Heart right ventricle (tissue), 16 donors: ENCODE measurements at places on chromosomes 13 and 19. TPM values are rescaled to one million over a fixed set of nuclear protein-coding genes. Genes with fewer than 3 reads are reported as not detected.

ZNF699 gene
- 4.4 TPM for total RNA-seq

CFAP97D2 gene
- total RNA-seq: not detected

LILRA1 gene
- 2.8 TPM for total RNA-seq

HSPB6 gene
- total RNA-seq: 1,101 TPM

ANGPTL8 gene
- total RNA-seq: not detected

VSTM2B gene
- total RNA-seq: not detected

KLK2 gene
- not detected for total RNA-seq

FOXA3 gene
- not detected for total RNA-seq

BRME1 gene
- 0.19 TPM for total RNA-seq

CRB3 gene
- not detected for total RNA-seq

GRCh38 chr13:91292630-91293221 lies 54.8 kb upstream of the MIR17HG start:
- DNase-seq: no peak

DNA sequence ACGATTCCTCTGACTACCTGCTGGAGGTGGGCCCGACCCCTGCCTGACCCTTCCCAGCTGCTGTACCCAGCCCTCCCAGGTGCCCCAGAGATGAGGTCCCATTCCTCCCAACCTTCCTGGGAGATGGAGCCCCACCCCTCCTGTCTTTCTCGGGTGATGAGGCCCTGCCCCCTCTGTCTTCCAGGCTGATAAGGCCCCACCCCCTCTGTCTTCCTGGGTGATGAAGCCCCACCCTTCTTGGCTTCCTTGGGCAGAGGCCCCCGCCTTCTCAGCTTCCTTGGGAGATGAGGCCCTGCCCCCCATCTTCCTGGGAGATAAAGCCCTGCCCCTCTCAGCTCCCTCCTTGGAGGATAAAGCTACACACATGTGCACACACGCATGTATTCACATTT lies 47.9 kb downstream of the CERS4 start:
- no peak for DNase-seq

DNA sequence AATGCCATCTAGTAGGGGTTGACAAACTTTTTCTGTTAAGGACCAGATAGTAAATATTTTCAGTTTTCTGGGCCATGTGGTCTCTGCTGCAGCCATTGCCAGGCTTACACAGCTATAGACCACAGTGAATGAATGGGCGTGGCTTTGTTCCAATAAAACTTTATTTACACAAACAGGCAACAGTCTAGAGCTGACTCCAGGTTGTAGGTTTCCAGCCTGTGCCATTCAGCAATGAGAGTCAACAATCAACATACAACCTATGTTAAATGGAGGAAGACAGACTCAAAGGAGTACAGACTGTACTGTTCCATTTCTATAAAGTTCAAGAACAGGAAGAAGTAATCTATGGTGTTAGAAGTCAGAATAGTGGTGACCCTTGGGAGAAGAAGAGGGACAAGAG lies 15.2 kb upstream of the IZUMO2 start:
- DNase-seq: no peak

- DNase-seq: no peak
These were observed 12.2 kb downstream of the NFIC start for GRCh38 chr19:3378352-3379150.

- DNase-seq: no peak
These were observed 545 bp downstream of the LIPE start for GRCh38 chr19:42426643-42427042.

DNA sequence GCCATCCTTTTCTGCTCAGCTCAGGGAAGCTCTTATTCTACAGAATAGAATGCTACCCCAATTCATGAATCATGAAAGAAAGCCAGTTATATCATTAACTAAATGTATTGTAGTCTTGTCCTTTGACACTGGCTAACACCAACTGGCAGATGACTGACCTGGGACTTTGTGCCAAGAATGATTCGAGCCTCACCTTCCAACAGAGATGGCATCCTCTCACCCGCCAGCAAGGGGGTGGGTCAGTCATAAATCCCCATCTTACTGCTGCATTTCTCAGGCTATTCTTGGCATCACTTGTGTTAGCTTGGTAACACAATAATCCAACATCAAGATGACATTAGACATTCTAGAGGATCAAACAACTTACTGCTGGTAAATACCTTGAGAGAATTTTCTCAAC lies 1239.8 kb upstream of the MIR17HG start:
- DNase-seq: no peak

- DNase-seq: no peak
These were observed 44.9 kb downstream of the ZNF823 start for GRCh38 chr19:11693505-11694499.

DNA sequence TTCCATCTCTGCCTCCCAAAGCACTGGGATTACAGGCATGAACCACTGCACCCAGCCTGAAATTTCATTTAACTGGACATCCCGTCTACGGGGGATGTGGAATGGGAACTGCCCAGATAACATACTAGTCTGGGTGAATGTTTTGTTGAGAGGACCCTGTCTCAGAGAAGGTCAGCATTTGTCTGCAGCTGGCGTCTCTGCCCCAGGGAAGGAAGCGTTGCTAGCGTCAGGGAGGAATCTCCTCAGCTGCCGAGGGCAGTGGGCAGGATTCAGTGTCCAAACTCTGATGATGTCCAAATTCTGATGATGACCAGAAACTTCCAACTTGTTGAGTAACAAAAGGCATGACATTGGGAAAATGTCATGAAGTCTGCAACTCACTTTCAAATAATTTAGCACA lies 3.1 kb downstream of the NXNL1 start:
- DNase-seq: no peak

DNA sequence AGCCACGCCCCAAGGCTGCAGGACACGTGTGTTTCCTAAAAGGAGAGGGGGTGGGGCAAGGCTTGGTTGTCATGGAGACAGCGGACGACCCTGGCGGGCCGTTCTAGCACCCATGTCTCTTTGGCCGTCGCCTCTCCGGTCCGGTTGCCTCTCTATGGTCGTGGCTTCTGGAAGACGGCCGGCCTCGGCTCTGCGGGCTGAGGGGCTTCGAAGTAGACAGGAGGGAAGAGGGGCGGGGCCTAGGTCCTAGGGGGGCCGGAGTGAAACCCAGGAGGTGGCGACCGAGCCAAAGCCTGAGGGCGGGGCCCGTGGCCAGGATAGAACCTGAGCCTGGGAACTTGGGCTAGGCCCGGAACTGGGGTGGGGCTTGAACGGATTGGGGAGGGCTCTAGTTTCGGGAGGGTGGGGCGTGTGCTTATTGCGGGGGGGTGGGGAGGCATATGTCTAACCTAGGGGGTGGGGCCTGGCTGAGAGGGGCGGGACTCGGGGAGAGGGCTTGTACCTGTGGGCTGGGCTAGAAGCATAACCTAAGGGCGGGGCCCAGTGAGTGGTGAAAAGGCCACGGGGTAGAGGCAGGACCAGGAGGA lies 750 bp upstream of the SLC27A1 start:
- peak; percentile 95 for DNase-seq

DNA sequence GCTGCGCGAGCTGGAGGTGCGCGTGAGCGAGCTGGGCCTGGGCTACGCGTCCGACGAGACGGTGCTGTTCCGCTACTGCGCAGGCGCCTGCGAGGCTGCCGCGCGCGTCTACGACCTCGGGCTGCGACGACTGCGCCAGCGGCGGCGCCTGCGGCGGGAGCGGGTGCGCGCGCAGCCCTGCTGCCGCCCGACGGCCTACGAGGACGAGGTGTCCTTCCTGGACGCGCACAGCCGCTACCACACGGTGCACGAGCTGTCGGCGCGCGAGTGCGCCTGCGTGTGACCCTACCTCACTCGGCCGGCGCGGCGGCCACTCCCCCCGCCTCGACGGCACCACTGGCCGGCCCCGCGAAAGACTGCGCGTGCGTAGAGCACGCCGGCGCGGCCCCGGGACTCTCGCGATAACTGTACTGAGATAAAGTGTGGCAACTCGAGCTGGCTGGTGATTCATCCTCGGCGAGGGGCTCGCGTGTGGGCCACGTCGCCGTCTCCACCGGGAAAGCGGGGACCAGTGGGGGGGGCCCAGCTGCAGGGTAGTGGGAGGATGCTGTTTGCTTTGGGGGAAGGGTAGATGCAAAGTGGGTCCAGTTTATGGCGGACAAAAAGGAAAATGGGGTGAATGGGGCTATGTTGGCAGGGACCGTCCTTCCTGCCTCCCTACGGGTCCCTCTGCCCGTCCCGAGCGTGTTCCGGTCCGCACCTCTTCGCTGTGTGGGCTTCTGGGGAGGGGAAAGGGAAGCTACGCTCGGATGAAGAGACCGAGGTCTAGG lies 11.4 kb downstream of the FUT6 start:
- peak; percentile 84 for DNase-seq

- DNase-seq: peak; percentile 46
These were observed 30.5 kb downstream of the RANBP3 start for GRCh38 chr19:5947435-5947834.

GRCh38 chr19:17765069-17765618 lies 13.9 kb downstream of the FCHO1 start:
- peak; percentile 47 for DNase-seq

DNA sequence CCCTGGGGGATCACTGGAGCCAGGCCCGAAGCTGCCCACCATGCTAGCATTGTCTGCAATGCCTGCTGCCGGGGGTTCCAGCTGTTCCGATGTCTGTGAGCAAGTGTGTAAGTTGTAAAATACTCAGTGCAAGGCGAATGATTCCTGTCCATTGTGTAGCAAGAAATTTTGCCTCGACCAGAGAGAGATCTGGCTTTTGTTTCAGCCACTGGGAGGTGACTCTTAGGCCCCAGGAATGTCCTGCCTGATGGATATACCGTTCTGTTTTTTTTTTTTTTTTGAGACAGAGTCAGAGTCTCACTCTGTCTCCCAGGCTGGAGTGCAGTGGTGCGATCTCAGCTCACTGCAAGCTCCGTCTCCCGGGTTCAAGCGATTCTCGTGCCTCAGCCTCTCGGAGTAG lies 7.3 kb upstream of the GADD45B start:
- DNase-seq: no peak

DNA sequence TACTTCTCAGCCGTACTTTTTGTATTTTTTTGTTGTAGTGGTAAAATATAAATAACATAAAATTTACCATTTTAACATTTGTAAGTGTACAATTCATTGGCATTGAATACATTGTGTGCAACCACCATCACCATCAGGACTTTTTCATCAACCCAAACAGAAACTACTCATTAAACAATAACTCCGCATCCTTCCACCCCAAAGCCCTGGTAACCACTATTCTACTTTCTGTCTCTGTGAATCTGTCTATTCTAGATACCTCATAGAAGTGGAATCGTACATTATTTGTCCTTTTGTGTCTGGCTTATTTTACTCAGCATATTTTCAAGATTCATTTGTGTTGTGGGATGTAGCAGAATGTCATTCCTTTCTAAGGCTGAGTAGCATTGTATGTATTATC lies 38.5 kb downstream of the USPL1 start:
- no peak for DNase-seq

DNA sequence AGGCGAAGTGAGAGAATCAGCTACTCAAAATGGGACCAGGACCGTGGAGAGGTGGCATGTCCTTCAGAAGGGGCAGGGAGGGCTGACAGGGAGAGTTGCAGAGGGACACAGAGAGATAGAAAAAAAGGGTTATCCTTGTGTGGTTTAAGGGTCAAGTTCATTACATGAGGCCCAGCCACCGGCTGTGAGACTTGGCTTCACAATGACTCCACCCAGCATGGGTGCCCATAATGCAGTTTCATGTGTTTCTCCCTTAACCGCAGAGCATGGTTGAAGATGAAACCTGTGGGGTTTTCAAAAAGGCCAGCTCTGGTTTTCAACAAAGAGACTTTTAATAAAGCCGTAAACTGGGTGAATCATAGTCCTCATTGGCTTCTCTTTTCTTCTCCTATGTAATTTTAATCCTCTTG lies 164.6 kb downstream of the KLF5 start:
- no peak for DNase-seq

DNA sequence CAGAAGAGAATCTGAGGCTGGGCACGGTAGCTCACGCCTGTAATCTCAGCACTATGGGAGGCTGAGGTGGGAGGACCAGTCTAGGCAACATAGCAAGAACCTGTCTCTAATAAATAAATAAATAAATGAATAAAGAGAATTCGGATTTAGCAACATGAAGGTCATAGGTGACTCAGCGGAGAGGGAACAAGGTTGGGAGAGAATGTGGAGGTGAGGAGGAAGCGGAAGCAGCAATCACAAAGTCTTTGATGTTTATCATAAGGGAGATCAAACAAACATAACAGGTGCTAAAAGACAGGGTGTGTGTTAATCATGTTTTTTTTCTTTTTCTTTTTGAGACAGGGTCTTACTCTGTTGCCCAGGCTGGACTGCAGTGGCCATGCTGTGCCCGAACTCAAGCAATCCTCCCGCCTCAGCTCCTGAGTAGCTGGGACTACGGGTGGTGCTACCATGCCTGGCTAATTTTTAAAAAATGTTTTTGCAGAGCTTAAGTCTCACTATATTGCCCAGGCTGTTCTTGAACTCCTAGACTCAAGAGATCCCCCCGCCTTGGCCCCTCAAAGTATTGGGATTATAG lies 16.3 kb downstream of the PBX4 start:
- no peak for DNase-seq

DNA sequence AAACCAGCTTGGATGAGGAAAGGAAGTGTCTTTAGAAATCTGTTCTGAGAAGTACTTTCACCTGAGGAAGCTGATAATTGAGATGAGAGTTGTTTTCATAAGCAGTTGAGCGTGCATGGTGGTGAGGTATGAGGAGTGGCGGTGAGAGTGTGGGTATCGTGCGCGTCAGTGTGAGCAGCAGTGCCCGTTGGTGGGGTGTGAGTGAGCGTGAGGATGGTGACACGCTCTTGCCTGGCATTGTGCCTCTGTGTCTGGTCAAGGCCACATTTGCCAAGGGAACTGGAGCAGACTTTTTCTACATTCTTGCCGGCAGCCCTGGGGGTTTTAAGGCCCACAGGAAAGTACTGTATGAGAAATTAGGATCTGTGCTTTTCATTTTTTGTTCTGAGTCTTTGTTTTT lies 36.5 kb upstream of the TEX29 start:
- DNase-seq: no peak

DNA sequence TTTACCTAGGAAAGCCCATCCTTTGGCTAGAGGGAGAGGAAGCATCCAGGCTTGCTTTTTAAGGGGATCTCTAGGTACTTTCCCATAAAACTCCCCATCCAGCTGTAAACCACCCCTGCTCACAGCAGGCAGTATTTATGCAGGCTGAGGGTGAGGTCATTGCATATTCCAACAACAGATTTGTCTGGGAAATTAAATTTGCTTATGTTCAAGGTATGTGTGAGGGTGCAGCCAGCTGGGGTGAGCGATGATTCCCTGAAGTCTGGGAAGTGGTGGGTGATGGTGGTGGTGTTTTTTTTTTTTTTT lies 96.3 kb upstream of the C1QTNF9B start:
- DNase-seq: no peak

DNA sequence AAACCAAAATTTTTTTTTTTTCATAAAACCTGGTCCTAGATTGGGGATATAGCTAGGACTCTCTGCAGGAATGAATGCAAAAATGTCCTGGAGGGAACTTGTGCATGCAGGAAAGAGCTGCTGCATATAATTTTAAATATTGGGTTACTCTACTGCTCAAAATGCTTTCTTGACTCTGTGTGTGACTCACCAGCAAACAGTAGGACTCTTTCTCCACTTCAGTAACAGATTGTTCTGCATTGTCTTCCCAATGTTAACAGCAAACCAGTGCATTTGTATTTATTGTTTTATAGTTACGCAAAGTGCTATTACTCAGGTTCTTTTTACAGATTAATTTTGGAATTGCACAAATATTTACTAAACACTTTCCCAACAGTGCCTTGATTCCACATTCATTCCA lies 163.7 kb upstream of the KL start:
- no peak for DNase-seq

GRCh38 chr13:77896536-77896935 lies 22.1 kb downstream of the EDNRB start:
- no peak for DNase-seq

GRCh38 chr13:21661097-21661909 lies 9.6 kb upstream of the FGF9 start:
- DNase-seq: no peak
